Right renal pelvis (tissue), 4 donors: ENCODE measurements at places on chromosomes 5 and 9. TPM values are rescaled to one million over a fixed set of nuclear protein-coding genes. Genes with fewer than 3 reads are reported as not detected.

The SEMA4D gene
- polyA plus RNA-seq: 58.9 TPM

The CERCAM gene
- 50.5 TPM for polyA plus RNA-seq

The SMIM23 gene
- polyA plus RNA-seq: not detected

The IL9 gene
- polyA plus RNA-seq: not detected
